Activated T-helper 2 cell treated with anti-CD3 and anti-CD28 coated beads, Interferon-gamma antibody, Interleukin-2, Interleukin-4, amounts not matched to agents 10 μg/mL and 5 μg/mL and 100 μg/mL, durations not matched to agents 14 hours and 24 hours and 36 hours (primary cell): ENCODE measurements at places on chromosomes 2 and 18. TPM values are rescaled to one million over a fixed set of nuclear protein-coding genes. Genes with fewer than 3 reads are reported as not detected.

PROC gene
- not detected in 2 replicates for total RNA-seq

NOTO gene
- not detected in 2 replicates for total RNA-seq

CBLN2 gene
- not detected in 2 replicates for total RNA-seq

MARCO gene
- total RNA-seq: not detected in 2 replicates

GRCh38 chr2:101096619-101097142 lies 54.5 kb downstream of the TBC1D8 start:
- DNase-seq: no peak

DNA sequence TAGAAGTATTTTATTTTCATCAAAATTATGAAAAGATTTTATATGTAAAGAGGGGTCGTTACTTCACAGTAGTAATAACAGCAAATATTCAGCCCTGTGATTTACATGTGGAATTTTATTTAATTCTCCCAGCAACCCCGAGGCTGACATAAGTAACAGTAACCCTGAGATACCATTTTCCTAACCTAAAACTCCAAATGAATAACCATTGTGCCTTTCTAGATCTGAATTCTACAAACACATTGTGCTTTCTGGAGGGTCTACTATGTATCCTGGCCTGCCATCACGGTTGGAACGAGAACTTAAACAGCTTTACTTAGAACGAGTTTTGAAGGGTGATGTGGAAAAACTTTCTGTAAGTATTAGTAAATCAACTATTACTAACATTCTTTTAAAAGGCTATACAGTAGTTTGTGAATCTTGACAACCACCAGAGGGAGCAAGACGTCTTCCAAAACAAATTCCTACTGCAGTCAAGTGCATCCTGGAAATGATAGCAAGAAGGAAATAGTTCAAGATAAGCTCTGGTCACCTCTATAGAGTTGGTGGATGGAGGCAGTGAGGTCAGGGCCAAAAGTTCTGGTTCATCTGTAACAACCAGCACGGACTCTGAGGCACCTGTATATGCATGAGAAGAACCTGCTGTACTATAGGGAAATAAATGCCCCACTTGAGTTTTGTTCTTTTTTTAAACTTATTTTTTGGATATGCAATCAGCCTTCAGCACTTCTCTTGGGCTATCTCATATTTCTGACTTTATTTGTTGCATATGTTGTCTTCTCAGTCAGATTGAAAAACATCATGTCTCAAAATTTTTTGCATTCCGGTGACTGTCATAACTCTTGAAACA lies 37.4 kb downstream of the ACTR2 start:
- DNase-seq: no peak

- DNase-seq: no peak
Observed at GRCh38 chr2:223959688-223960087, 2.4 kb downstream of the MRPL44 start.

GRCh38 chr2:240423788-240424191 lies 11.7 kb upstream of the GPC1 start:
- no peak for DNase-seq

- DNase-seq: no peak
Observed at GRCh38 chr2:37552339-37552738, 119.1 kb downstream of the CDC42EP3 start.

- DNase-seq: no peak
Observed at GRCh38 chr18:3623769-3624545, 174.0 kb downstream of the TGIF1 start.

- no peak for DNase-seq
Observed at GRCh38 chr2:113277474-113278072, 1.1 kb downstream of the PAX8 start.

GRCh38 chr2:235045973-235046343 lies 94.1 kb downstream of the SH3BP4 start:
- no peak for DNase-seq

DNA sequence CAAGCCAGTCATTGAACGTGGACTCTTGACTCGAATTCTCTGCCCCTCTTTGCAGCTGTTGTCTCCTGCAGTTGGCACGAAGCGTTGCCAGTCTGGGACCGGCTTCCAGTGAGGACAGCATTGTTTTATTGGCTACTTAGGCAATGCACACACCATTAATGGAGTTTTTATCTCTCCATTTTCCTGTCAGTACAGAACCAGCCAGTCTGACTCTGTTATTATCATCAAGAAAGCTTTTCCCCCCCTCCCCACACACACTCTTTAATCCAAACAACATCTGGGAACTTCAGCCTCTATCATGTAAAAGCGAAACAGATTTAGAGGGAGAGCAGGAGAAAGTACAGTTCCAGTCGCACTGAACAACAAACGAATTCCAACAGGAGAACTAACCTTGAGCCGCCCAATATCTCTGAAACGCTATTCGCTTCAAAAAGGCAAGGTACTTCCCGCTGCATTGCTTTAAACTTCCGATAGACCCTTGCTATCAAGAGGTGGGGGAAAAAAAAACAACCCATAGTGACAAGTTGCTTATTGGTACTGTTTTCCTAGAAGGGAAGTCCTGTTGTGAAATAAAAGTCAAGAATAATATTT lies 38.2 kb downstream of the ACVR1 start:
- no peak for DNase-seq

DNA sequence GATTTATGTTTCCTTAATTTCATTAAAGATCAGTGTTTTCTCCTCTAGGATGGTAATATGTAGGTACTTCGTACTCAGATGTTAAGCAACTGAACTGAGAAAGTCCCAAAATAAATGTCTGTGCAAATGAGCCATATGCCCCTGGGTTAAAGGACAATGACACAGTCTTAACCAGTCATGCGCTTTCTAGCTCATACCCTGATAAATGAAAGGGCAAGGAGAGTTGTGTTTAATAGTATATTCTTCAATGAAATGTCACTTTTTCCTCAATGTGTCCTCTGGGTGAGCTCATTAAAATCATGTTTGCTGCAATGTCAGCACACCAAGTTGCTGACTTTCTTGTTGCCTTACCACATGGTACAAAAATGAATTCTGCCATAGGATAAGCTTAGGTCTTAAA lies 856.3 kb downstream of the TMEM182 start:
- DNase-seq: no peak
